GM04504 (cell line): ENCODE measurements at places on chromosomes 12 and 14.
A peak's percentile ranks its signal among the peaks of the same experiment; 100 is the strongest.

DNA sequence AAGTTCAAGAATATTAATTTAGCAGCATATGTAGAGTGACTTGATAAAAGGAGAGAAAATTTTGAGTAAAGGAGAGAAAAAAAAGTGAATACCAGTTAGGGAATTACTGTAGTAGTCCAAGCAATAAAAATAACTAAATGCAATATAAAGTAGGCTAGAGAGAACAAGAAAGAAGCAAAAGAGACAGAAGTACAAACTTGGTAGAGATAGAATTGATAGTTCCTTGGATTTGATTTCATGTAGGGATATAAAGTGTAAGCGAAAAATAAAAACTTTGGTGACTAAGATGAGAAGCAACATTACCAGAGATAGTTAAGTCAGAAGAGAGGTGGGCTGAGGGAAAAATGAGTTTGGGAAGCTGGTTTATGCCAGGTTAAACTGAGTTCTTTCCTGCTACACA lies 252.4 kb downstream of the SEC23A start:
- DNase-seq, result no peak

DNA sequence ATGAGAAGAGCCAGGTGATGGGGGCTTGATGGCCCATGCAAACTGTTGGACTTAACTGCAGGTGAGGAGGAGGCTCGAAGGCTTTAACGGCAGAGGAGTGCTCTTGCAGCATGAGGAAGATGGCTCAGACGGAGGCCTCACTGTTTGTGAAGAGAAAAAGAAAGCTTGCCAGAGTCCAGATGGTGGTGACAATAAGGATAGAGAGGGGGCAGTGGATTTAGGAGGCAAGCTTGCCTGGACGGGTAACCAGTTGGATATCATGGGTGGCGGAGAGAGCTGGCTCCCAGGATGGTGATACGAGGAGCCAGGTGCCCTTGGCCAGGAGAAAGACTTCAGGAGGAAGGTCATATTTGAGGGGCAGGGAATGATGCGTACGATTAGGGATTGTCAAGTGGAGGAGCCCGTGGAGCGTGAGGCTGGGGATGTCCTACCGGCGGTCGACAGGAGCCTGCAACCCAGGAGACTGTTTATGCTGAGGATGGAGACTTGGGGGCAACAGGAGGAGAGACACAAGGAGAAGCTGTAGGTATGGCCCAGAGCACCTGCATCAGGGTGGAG lies 71.8 kb downstream of the CACNA1C start:
- DNase-seq, result no peak

DNA sequence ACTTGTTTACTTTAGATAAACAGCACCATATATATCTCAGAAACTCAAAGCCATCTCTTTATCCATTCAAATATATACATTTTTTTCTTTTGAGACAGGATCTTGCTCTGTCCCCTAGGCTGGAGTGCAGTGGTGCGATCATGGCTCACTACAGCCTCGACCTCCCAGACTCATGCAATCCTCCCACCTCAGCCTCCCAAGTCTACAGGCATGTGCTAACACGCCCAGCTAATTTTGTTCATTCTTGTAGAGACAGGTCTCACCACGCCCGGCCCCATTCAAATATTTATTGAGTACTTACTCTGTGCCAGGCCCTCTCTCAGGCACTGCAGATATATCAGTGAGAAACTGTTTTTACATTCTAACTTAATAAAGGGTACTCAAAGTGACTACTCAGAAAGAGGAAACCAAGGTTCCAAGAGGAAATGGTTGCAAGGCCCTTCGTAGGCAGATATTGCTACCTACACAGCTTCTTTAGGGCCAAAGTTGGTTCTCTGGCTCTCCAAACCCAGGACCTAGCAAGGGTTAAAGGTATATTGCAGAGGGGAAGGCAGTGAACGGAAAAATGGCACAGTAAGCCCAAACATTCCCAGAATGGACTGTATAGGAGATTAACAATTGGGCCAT lies 2.9 kb downstream of the ATXN3 start:
- no peak for DNase-seq

- DNase-seq, result peak; percentile 24
Observed at GRCh38 chr14:81436296-81437138, 36.4 kb upstream of the STON2 start.
